ENCODE measurements at places on chromosomes 16 and 17.

- no peak for DNase-seq
Observed at GRCh38 chr17:50046667-50047066, 9.2 kb upstream of the ITGA3 start.

DNA sequence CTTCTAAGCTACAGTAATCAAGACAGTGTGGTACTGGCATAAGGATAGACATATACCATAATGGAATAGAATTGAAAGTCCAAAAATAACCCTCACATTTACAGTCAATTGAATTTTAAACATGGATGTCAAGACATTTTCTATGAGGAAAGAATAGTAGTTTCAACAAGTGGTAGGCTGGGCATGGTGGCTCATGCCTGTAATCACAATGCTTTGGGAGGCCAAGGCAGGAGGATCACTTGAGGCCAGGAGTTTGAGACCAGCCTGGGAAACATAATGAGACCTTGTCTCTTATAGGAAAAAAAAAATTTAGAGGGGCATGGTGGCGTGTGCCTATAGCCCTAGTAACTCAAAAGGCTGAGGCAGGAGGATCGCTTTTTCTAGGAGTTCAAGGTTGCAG is 122.8 kb upstream of the TBX2 start:
- DNase-seq: no peak

DNA sequence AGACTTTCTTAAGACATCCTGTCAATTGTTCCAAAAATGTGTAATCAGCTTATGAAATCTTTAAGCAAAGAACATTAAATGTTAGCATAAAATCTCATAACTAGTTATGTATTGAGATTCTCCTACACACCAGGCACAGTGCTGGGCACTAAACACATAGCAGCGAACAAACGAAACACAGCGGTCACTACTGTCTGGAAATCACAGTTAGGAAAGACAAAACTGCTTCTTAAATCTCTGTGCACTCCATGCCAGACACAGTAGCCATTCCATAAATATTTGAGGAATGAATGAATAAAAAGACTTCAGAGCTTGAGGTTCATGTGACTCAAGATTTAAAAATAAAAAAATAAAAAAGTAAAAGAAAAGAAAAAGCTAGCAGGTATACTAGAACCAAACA is 20.1 kb downstream of the TOX3 start:
- DNase-seq: no peak

DNA sequence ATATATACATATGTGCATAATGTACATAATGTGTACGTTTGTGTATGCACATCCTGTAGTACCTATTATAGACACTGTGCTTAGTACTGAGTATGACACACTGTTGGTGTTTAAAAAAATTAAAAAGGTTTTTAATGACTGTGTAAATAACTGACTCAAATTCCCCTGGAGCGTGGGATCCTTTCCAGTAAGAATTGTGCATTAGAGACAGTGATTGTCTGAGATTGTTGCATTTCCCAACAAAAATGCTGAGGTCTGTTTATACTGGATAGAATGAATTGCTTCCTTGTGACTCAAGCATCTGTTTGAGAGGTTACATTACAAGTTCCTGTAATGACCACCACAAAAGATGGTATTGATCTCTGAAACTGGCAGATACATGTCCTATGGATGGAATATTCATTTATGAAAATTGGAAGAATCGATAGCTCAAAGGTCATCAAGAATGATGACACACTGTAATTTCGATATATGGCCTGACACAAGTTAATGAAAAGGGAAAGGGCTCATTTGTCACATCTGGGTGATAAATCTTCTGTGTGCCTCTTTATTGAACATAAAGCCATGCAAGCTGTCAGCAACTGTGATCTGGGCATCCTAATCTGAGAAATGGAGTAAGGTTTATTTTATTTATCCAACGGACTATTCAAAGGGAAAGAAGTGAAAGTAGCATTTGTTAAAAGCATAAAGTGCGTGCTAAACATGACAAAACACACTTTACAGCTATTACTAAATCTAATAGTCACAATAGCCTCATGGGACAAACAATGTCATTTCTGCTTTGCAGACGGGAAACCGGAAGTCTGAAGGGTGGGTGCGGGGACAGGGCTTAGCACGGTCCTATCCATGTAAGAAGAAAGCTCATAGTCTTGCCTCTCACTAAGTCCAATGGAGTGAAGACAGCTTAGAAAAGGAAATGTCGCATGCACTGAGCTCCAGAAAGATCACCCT is 228.8 kb downstream of the CDH11 start:
- DNase-seq: no peak

GRCh38 chr17:81710514-81711308 is 1.4 kb upstream of the SLC25A10 start:
- no peak for DNase-seq

- no peak for DNase-seq
Observed at GRCh38 chr17:17668775-17669579, 12.3 kb upstream of the RAI1 start.

DNA sequence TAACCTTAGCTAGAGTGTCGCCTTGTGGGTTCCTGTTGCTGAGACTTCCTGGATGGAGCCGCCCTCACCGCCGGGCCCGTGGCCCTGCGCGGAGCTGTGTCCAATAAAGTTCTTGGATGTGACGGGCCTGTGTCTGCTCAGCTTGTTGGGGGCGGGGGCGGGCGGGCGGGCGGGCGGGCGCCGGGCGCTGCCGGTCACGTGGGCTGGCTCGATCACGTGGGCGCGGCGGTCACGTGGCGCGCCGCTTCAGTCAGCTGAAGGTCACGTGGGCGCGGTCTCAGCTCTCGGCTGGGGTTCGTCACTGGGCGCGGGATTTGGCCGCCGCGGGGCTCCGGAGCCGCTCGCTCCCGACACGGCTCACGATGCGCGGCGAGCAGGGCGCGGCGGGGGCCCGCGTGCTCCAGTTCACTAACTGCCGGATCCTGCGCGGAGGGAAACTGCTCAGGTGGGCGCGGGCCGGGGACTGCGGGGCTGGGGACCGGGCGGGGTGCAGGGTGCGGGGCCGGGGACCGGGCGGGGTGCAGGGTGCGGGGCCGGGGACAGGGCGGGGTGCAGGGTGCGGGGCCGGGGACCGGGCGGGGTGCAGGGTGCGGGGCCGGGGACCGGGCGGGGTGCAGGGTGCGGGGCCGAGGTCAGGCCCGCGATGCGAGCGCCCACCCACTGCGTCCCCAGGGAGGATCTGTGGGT is at the start of gene AMDHD2:
Gene AMDHD2, plus strand, starts transcription at position 275 of the 687 bp plus-strand sequence. Its CDS starts 88 bp downstream, at position 363.
- DNase-seq: no peak

DNA sequence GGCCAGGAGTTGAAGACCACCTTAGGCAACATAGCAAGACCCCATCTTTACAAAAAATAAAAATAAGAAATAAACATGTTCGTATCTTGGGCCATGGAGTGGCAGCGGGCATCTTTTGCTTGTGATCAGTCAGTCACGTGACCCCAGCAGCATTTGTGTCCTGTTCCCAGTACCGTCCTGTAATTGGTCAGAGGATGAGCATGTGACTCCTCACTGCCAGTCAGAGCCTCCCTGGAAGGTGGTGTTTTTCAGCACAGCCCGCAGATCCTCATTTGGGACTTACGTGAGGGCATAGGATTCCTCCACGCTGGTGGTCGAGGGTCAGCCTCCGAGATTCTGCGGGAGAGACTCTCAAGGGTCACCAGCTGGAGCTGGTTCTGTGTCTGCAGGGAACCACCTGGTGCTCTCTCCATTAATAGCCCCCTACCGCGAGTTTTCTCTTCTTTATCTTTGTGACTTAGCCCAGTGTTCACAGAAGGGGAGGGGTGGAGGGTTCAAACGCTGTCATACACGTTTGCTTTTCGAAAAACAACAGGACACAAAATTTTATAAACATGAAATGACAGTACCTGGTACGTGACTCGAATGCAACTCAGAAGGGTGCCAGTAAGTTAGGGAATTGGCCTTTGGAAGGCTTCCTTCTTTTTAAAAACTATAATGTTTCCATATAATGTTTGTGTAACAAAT is 17.2 kb downstream of the MRC2 start:
- DNase-seq: no peak

- no peak for DNase-seq
Observed at GRCh38 chr16:11079652-11080187, 135.4 kb downstream of the CLEC16A start.

- no peak for DNase-seq
Observed at GRCh38 chr16:52128361-52128760, 418.6 kb downstream of the TOX3 start.

- DNase-seq: no peak
Observed at GRCh38 chr17:4811471-4811870, 4.5 kb downstream of the PLD2 start.

- DNase-seq: no peak
Observed at GRCh38 chr16:72825912-72826621, 221.9 kb downstream of the ZFHX3 start.

DNA sequence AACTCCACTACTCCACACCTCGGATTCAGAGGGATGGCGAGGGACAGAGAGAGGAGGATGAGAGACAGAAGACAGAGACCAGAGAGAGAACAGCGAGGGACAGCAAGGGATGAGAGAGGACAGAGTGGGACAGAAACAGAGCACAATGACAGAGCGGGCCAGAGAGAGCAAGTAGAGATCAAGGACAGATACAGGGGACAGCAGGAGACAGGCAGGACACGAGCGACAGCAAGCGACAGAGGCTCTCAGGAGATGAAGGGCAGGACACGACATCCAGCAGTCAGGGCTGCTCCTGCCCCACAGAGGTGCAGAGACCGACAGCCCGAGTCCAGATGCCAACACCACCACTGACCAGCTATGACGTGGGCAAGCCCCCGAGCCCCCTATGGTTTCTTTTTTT is 14.9 kb downstream of the CORO7 start:
- DNase-seq: no peak

DNA sequence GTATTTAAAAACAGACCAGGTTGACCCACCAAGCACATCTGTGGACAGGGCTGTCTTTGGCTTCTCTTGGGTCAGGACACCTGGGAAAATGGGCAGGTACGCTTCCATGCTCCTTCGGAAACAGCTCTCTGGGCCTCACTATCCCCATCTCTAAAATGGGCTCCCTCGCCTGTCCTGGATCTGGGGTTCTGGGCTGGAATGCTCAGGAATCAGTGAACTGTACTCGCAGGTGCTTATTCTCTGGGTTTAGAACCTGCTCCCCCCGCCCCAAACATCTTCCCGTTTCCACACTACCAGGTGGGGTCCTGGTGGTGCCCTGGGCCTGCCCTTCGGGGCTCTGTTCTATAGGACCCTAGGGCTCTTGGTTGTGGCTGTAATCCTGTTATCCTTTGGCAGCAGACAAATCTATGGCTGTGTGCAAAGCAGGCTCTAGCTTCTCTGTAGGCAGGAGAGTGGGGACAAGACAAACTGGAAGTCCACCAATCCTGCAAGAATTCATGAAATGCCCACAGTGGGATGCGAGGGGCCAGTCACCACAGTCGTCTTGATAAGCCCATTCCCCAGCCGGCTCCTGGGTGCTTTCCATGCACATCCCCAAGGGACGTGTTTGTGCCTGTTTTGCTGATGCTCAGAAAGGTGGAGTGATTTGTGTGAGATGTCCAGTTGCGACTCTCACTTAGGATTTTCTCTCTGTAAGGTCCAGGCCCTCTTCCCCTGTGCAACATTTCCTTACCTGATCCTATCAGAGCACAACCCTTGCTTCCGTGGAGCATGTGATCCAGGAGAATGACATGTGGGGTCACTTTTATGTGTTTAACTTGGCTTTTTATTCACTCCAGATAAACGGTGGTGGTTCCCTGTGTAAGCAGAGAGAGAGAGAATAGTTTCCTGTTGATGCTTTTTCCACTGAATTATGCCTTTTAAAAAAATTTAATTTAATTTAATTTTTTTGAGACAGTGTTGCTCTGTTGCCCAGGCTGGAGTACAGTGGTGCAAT is 37.2 kb downstream of the HAPSTR1 start:
- DNase-seq: no peak

GRCh38 chr16:84072014-84072413 is 29.4 kb upstream of the SLC38A8 start:
- peak; percentile 42 for DNase-seq

- no peak for DNase-seq
Observed at GRCh38 chr16:28591355-28591754, 5.5 kb downstream of the SULT1A2 start.

Measured in glomerular endothelial cell (primary cell).